ENCODE measurements at places on chromosomes 4 and X.

DNA sequence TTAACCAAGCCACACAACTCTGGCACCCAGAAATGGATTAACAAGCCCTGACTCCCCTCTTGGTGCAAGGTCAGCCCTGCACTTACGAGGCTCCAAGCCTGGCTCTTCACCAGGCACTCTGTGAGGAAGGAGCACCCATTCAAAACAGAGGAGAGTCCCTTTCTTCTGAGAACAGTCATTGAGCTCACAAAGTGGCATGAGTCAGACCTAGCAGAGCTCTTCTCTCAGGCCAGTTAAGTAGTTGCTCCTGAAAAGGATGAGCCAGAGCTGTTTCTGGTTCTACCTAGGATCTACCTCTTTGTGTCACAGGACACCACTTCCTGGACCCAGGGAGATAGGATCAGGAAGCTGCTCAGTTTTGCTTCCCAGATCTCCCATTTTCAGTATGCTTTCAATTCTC lies 48.2 kb downstream of the EVC2 start:
- no peak for DNase-seq

DNA sequence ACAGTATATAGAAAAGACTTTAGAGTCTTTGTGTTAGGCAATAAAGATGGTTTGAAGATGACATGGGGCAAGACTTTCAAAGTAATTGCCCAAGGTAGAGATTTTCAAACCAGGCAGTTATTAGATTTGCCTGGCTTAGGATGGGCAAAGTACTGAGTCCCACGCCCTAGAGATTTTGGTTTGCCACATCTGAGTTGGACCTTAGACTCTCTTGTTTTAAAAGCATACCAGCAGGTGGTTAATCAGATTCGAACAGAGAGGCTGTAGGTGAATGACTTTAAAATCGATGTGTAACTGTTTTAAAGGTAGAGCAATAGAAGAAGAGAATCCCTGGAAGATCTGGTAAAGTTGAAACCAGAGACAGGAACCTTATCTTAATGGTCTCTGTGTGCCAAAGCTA lies 121.5 kb downstream of the RAPGEF2 start:
- DNase-seq: no peak

- DNase-seq: no peak
Measured at GRCh38 chrX:13239272-13239671, 80.6 kb downstream of the ATXN3L start.

- peak; percentile 8 for DNase-seq
Measured at GRCh38 chr4:47837094-47837907, 566 bp downstream of the CORIN start.

DNA sequence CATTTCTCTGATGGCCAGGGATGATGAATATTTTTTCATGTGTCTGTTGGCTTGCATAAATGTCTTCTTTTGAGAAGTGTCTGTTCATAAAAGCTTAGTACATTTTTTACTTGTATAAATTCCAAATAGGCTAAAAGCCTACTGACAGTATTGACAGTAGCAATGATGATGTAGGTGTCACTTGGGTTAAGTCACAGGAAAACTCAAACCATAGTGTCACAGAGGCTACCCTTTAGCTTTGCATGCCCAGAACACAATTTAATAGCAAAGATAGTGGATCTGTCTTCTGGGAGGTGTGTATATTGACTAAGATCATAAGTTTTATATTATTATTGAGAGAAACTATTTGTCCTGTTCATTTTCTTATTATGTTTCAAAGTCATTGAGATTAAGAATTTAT lies 8.1 kb downstream of the RP2 start:
- no peak for DNase-seq

DNA sequence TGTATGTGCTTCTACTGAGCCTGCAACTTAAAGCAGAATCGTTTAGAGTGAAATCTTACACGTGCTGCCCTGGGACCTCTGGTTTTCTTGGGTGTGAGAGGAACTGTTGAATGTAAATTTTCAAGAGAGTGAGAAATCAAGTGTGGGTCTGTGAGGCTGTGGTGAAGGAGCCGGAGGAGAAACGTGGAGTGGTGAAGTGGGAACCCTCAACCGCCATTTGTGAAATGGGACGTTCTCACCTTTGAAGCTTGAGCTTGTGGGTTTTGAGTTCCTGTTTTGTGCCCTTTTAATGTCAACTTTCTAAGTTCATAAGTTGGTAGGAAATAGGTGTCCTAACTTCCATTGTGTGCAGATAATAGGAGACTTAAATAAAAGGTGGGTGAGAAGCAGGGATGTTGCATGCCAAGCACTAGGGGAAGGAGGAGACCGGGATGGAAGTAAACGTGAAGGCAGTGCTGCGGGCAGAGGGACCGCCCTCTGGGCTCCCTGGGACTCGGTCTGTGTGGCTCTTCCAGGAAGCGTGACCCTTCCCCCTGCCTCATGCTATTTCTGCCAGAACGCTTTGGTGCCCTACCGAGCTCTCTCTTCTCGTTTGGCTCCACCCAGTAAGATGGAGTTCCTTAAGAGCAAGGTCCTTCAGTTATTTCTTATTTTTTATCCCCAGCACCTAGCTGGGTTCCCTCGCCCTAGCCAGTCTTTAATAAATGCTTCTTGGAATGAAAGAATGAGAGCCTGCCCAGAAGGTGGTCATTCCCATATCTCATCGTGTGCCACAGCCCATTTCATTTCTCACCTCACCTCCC lies 56.0 kb downstream of the TMEM131L start:
- DNase-seq: no peak

- DNase-seq: no peak
Measured at GRCh38 chr4:71607780-71608677, 175.8 kb downstream of the GC start.

DNA sequence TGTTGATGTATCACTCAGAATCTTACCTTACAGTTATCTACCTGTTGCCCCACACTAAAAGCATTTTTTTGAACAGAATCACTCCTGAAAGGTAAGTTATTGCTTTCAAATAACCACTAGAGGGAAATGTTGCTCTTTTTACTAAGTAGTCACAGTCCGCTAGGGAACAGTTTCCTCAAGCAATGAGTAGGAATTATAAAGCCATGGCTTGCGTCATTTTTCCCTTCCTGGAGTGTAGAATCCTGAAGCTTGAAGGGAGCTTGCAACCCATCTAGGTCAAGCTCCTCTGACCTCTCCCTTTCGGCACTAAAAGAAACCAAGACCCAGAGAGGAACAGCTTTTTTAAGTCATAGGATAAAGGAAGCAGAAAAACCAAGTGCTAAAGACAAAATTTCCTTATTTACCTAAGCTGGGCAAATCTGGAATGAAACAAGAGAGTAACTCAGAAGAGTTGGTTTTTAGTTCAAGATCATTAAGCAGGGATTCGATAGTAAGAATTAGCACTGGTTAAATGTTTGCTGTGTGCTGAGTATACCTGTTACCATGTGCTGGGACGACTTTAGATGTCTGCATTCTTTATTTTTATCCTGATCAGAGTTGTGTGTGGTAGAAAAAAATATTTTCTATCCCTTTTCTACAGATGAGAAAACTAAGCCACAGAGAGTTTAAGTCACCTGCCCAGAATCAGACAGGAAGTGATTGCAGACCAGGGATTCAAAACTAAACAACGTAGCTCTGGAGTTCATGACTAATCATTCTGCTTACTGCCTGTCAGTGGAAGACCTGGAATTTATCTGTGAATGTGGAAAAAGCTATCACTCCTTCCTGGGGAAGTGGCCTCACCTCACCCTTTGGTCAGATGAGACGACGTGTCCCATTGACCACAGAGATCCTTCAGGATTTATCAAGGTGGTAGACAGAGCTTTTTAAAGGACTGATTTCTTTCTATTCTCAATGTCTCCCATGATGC lies 631.5 kb downstream of the RAB28 start:
- peak; percentile 26 for DNase-seq

DNA sequence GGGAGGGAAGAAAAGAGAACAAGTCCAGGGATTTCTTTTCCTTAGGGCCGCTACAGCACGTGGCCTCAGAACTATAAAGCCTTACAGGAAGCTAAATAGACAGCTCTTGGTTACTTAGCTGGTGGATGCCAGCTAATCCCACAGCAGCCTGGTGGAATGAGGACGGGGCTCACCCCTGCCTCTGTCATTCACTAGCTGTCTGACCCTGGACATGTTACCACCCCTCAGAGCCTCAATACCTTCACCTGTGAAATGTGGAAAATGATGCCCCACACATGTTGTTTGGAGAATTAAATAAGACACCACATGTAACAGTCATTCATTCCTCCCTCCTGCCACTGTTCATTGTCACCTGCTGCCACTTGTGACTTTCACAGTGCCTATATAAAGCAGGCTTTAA lies 15.7 kb downstream of the CCKAR start:
- no peak for DNase-seq

DNA sequence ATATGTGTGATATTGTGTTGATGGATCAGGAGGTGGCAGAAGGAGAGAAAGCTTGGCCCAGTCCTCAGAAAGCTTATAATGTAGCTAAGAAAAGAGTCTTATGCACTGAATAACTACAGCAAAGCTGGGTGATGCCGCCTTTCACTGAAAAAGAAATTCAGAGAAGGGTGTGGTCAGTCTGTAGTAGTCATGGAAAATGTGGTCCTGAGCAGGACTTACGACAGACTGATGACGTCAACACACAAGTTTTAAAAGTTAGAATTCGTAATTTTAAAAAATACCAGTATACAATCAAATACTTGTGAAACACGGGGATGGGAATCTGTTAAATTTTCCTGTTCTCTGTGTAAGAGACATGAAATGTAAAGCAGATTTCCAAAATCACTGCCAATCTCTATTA lies 87.0 kb upstream of the RAPGEF2 start:
- DNase-seq: no peak
